ENCODE measurements at places on chromosomes 4 and X.

GRCh38 chrX:65476564-65476963, 58.0 kb downstream of the LAS1L start:
- no peak for DNase-seq

- DNase-seq: no peak
Measured at GRCh38 chr4:186630128-186630527, 74.8 kb upstream of the MTNR1A start.

GRCh38 chr4:94511591-94511990, 59.8 kb downstream of the PDLIM5 start:
- no peak for DNase-seq

DNA sequence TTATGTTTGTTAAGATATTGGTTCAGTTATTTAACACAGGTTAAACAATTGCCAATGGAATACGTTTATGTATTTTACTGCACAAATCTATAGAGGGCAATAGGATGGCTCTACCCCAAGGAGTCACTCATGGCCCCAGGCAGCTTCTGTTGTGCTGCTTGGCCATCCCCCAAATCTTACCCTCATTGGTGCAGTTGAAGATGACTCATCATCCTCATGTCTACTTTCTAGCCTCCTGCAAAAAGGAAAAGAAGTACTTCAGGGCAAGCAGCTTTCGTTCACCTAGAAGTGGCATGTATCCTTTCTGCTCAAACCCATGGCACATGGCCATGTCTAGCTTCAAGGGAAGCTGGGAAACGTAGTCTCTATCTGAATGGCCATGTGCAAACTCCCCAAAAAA, 14.2 kb downstream of the PHOX2B start:
- DNase-seq: no peak

- no peak for DNase-seq
Measured at GRCh38 chrX:136339702-136340101, 38.9 kb downstream of the ADGRG4 start.

GRCh38 chrX:81202456-81202819, 536 bp downstream of the SH3BGRL start:
- DNase-seq: no peak

GRCh38 chr4:61380865-61381264, 180.7 kb downstream of the ADGRL3 start:
- no peak for DNase-seq

DNA sequence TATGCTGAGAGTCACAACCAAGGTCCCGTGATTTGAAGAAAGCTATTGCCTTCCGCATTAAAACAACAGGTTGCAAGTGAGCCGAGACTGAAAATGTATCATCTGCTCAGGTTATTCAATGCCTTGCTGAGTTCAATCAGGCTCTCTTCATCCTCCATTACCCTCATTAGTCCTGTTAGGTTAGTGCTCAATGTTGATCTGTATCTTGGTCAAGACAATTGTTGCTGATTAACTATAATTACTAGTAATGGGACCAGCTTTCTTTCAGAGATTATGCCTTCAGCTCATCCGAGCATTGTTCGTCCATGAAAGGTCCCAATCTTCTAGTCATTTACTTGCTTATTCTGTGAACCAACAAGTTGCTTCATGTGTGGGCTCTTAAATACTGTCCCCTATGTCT, 534.6 kb upstream of the FAM241A start:
- no peak for DNase-seq

GRCh38 chr4:135508006-135508714, 1306.6 kb upstream of the PABPC4L start:
- no peak for DNase-seq

GRCh38 chr4:150569998-150570535, 11.9 kb upstream of the MAB21L2 start:
- DNase-seq: no peak

- no peak for DNase-seq
Measured at GRCh38 chr4:54745031-54745770, 87.4 kb downstream of the KIT start.

DNA sequence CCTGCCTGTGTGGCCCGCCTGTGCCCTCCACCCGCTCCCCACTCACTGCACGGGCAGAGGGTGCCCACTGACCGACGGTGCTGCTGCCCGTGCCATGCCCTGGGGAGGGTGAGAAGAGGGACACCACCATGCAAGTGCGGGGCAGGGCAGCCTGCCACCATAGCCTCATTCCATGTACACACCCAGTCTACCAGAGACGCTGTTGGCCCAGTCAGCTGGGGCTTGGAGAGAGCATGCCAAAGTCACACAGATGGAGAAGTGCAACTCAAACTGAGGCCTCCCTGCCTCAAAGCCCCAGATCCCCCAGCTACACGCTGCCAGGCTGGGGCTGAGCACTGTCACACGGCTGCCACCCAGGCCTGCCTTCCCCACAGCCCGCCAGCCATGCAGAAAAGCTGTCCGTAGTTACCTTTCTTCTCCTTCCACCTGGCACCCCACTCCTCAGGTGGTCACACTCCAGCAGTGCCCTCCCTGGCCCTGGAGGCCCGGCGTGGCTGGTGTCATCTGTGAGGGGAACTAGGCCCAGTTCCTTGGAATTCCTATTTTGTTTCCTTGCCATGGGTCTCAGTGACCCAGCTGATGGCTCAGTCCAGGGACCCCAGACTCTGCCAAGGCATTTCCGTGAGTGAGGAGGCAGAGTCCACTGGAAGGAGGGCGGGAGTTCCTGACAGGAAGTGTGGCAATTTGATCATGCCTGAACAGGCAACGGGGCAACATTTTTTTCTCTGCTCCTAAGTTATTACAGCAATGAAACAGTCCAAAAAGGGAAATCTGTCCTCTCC, at the start of gene SLC2A9:
TSS of gene SLC2A9 (minus strand) at position 627 of the 782 bp plus-strand sequence. CDS start at position 559, 68 bp downstream.
- DNase-seq: no peak

- DNase-seq: no peak
Measured at GRCh38 chr4:100574607-100575006, 56.8 kb upstream of the EMCN start.

DNA sequence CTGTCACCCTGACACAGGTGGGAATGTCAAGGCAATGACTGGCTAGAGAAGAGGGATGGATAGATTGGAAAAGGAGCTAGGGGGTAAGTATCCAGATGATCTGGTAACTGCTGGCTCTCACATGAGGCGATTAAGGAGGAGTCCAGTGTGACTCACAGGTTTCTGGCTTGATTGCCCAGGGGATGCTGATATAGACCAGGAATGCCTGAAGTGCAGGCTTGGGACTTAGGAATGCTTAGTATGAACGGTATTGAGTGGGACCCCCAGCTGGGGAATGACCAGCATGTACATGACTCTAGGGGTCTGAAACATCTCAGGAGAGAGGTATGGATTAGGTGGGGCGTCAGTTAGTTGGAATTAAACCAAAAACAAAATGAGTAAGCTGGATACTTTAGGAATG, 65.8 kb upstream of the PRPS1 start:
- no peak for DNase-seq

GRCh38 chr4:25913056-25913850, 767 bp upstream of the SMIM20 start:
- DNase-seq: peak; percentile 25

GRCh38 chr4:3863841-3864741, 97.9 kb downstream of the ADRA2C start:
- DNase-seq: no peak

- DNase-seq: no peak
Measured at GRCh38 chrX:28639451-28639850, 52.2 kb downstream of the IL1RAPL1 start.

DNA sequence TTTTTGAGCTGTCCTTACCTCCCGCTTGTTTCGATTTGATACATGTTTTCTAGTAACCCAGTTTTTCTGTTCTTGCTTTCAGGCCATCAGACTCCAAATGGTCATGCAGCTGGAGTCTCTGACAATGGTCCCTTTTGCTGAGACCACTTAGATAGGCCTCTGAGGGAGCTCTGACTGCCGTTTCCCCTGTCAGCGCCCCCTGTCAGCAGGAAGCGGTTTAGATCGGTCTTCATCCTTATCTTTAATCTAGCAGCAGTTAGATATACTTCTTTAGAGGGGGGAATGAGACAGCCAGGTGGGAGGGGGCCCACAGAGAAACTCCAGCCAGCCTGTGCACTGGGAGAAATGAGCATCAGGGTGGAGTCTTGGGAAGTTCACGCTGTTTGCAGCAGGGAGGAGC, 457.9 kb downstream of the GPAT3 start:
- DNase-seq: no peak

GRCh38 chrX:17443556-17443955, 68.6 kb downstream of the NHS start:
- no peak for DNase-seq

- no peak for DNase-seq
Measured at GRCh38 chr4:51851090-51851936, 8.4 kb downstream of the DCUN1D4 start.

- no peak for DNase-seq
Measured at GRCh38 chr4:95547715-95548471, 880 bp downstream of the UNC5C start.

DNA sequence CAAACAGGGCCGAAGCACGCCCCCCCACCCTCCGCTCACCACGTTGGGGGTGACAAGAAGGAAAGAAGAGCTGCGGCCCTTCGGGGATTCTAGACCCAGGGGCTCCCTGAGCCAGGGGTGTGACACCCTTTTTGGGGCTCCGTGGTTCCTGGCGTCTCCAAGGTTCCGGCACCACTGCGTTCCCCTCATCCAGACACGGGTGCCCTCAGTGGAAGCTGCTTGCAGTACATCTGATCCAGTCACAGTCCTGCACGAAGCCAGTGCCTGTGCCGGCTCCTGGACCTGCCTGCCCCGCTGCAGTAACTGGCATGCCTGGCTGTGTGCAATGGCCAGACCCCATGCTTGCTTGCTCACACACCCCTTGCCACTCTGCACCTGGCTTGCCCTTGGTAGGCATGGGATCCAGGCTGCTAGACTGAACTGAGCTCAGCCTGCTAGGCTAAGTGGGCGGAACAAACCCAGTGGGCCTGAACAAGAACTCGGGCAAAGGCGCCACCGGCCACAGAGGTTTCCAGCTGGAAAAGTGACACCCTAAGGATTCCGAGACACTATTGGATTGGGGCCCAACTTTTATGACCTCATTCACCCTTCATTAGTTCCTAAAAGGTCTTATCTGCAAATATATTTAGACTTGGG, 420.4 kb upstream of the AGA start:
- no peak for DNase-seq

DNA sequence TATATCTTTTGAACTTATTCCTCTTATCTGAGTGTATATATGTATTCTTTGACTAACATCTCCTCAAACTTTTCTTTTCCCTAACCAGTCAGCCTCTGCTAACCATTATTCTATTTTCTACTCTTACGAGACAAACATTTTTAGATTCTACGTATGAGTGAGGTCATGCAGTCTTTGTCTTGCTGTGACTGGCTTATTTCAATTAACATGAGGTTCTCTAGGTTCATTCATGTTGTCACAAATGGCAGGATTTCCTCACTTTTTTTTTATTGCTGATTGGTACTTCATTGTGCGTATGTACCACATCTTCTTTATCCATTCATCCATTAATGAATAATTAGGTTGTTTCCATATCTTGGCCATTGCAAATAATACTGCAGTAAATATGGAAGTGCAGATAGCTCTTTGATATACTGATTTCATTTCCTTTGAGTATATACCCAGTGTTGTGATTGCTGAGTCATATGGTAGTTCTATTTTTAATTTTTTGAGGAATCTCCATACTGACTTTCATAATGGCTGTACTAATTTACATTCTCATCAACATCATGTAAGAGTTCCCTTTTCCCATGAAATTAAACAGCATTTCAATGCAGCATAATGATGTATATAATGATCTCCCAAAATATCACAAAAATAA, 80.1 kb downstream of the HS3ST1 start:
- DNase-seq: no peak

GRCh38 chr4:78570117-78570516, 18.5 kb downstream of the ANXA3 start:
- no peak for DNase-seq

DNA sequence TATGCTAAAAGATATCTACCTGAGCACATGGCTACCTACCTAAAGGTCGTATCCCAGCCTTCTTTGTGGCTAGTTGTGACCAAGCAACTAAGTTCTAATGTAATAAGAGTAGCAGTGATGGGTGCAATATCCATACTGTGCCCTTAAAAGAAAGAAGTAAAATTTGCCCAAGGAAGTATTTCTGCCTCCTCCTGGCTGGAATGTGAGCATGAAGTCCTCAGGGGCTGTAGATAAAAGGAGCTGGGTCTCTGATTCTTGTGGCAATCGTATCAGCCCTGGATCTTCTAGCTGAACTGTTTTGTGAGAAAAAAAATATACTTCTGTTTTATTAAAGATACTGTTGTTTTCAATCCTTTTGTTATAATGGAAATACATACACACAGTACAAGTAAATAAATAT, 217.4 kb downstream of the GPAT3 start:
- DNase-seq: no peak

DNA sequence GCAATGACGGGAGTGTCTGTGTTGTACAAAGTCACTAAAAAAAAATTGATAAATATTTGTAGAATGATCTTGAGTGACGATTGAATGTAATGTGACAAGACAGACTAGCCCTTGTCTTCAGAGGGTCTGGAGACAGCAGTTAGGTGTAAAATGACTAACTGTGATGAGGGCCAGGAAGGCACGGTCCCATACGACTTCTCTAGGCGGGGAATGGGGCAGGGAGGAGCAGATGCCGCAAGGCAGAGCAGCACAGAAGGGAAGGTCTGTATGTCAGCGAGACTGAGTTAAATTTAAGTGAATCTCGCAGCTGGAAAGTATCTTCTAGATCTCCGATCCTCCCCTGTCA, 405 bp downstream of the CENPE start:
- peak; percentile 5 for DNase-seq

- DNase-seq: no peak
Measured at GRCh38 chr4:151717314-151717713, 43.5 kb downstream of the GATB start.

- no peak for DNase-seq
Measured at GRCh38 chr4:98517218-98518021, 141.0 kb downstream of the TSPAN5 start.

GRCh38 chr4:182465979-182466378, 222.8 kb downstream of the TENM3 start:
- no peak for DNase-seq

DNA sequence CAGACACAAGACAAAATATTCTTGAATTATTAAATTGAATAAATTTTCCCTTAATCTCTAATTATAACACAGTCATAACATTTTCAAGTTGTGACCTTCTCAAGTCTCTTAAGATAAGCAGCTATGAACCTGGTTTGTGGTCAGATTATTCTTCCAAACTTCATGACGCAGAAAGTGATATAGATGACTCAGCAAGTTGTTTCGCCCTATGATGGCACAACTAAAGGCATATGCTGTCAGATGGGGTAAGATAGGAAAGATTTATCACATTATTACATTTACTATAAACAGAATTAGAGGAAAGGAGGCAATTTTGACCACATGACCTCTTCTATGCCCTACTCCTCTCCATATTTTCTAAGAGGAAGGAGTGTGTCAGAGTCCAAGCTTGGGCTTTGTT, 4.6 kb upstream of the DCAF12L2 start:
- no peak for DNase-seq

- no peak for DNase-seq
Measured at GRCh38 chr4:116847616-116848015, 237.8 kb downstream of the TRAM1L1 start.

GRCh38 chr4:149638073-149638472, 177.6 kb downstream of the IQCM start:
- no peak for DNase-seq

GRCh38 chr4:70365479-70365878, 4.9 kb downstream of the SMR3A start:
- DNase-seq: no peak
